Posterior vena cava (tissue), 2 donors: ENCODE measurements at places on chromosomes 13 and 19. TPM values are rescaled to one million over a fixed set of nuclear protein-coding genes. Genes with fewer than 3 reads are reported as not detected.

NPAS1 gene
- total RNA-seq, result 0.74 TPM

CEACAM8 gene
- total RNA-seq, result not detected

PSG7 gene
- not detected for total RNA-seq

XAB2 gene
- total RNA-seq, result 23.0 TPM

OLFM4 gene
- 0.51 TPM for total RNA-seq

LRRC63 gene
- not detected for total RNA-seq

ERICH4 gene
- total RNA-seq, result not detected

ZNF497 gene
- total RNA-seq, result 0.69 TPM

ZNF433 gene
- total RNA-seq, result 5.1 TPM
